ENCODE measurements at places on chromosomes 3 and 15.

- DNase-seq = no peak
Measured at GRCh38 chr15:68593828-68594532, 15.2 kb downstream of the CORO2B start.

- no peak for DNase-seq
Measured at GRCh38 chr3:179681492-179682263, 28.8 kb downstream of the USP13 start.

GRCh38 chr3:151891721-151892120, 18.3 kb downstream of the SUCNR1 start:
- DNase-seq = no peak

DNA sequence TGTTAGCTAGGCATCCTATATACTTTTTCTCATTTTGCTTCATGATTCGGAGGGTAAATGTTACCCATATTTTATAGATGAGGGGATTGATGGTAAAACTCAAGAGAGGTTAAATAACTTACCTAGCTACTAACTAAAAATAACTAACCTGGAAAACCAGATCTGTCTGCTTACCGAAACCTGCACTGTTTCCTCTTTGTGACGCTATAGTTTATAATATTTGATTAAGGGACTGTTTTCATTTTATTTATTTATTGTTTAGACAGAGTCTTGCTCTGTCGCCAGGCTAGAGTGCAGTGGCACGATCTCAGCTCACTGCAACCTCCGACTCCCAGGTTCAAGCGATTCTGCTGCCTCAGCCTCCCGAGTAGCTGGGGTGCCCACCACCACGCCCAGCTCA, 55.9 kb downstream of the MAP6D1 start:
- no peak for DNase-seq

DNA sequence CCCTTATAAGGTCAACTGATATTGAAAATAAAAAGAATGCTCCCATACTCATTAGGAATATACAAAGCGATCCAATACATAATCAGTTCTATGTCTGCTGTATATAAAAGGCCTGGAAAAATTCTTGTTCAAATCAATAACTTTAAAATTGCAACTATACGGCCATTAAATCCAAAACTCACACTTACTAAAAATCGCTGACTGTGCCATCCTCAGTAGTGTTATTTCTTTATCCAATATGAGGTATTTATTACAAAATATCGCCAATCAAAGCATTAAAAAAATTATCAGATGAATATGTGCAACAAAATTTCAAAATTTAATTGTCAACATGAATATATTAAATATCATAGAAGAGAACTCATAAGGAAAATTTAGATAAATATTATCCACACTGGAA, 146.5 kb downstream of the PLD1 start:
- DNase-seq = no peak

DNA sequence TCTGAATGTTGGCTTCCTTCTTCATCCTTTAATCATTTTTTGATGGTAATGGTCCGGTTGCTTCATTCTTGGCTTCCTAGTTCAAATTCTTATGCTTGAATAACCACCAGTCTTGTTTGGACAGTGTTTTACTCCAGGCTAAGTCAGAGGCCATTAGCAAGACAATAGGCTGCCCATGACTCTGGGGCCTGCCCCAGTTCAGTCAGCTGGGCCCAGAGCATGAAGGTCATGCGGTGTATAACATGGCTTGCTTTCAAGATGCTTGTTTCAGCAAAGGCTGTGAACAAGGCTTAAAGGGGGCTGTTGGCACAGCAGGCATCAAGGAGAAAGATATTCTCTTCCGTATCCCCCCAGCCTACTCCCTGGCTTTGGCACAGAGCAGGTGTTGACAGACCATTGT, 13.7 kb downstream of the TM4SF18 start:
- DNase-seq = no peak

GRCh38 chr15:42220216-42220615, 12.1 kb upstream of the VPS39 start:
- no peak for DNase-seq

All from GM12865 (cell line).